NCI-H1417 (cell line): ENCODE measurements at places on chromosomes 12 and 14.

DNA sequence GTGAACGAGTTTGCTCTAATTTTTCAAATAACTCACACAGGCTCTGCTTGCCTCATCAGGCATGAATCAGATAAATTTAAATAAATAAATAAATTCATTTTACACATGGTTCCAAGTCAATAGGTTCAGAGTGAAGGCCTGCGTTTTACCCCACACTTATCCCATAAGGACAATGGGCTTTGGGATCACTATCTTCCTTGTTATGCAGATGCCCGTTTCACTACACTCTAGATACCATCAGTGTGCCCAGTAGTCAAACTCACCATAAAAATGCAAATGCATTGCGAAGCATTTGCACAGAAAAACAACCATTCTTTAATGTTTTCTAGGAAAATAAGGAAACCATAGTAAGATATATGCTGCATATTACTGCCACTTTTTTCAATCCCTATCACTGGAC lies 155.9 kb upstream of the CCDC196 start:
- no peak for DNase-seq

DNA sequence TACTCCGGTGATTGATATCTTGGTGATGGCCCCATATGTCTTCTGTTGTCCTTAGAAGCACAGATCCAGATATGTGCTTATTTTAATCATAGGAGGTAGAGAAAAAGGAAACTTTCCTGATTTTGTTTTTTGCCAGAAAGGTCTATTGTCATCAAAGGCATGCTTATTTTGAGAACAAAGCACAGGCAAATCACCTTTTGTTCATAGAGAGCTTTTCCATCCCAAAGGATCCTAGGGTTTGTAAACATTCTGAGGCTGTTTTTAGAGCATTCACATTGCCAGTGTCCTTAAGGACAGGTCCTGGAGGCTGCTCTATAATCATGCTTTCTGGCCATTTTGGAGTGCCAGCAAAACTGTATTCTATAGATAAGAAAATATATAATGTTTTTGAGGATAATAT lies 148.5 kb upstream of the SEL1L start:
- no peak for DNase-seq

- no peak for DNase-seq
These were observed 12.1 kb upstream of the SLC24A4 start for GRCh38 chr14:92310776-92311375.

DNA sequence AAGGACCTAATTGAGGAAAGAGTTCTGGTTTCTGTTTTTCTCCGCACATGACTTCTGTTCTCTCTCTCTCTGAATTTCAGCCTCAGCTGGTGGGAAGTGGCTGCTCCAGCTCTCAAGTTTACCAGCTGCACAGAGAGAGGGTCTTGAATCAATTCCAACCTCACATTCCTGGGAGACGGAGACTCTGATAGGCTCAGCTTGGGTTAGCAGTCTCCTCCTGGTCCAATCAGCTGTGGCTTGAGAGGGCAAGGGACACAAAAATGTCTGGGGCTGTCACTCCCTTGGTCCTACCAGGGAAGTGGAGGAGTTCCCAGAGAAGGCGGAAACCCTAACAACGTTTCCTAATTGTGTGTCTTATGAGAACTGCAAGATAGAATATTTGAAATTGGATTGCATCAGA lies 7.0 kb downstream of the CCDC63 start:
- DNase-seq = no peak

DNA sequence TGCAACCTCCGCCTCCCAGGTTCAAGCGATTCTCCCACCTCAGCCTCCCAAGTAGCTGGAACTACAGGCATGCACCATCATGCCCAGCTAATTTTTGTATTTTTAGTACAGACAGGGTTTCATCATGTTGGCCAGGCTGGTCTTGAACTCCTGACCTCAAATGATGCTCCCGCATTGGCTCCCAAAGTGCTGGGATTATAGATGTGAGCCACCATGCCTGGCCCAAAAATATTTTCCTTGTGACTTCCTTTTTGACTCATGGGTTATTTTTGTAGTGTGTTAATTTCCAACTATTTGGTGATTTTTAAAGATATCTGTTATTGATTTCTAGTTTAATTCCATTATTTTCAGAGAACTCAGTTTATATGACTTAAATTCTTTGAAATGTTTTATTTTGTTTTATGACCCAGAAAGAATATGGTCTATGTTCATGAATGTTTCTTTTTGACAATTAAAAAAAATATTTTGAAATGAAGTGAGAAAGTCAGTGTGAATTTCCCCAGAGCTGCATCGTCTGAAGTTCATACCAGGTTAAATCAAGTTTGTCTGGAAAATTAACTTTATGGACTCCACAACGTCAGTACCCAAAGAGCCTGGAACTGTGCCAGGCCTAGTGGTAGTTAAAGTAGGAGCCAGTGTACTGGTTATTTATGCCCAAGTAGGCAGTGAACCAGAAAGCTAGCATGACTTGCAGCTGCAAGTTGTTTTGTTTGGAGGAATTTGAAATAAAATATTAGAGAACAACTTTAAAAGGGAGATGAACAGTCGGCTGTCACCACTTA lies 2.8 kb upstream of the CDKL1 start:
- DNase-seq = no peak

GRCh38 chr12:62472472-62472871 lies 5.8 kb downstream of the MON2 start:
- no peak for DNase-seq

DNA sequence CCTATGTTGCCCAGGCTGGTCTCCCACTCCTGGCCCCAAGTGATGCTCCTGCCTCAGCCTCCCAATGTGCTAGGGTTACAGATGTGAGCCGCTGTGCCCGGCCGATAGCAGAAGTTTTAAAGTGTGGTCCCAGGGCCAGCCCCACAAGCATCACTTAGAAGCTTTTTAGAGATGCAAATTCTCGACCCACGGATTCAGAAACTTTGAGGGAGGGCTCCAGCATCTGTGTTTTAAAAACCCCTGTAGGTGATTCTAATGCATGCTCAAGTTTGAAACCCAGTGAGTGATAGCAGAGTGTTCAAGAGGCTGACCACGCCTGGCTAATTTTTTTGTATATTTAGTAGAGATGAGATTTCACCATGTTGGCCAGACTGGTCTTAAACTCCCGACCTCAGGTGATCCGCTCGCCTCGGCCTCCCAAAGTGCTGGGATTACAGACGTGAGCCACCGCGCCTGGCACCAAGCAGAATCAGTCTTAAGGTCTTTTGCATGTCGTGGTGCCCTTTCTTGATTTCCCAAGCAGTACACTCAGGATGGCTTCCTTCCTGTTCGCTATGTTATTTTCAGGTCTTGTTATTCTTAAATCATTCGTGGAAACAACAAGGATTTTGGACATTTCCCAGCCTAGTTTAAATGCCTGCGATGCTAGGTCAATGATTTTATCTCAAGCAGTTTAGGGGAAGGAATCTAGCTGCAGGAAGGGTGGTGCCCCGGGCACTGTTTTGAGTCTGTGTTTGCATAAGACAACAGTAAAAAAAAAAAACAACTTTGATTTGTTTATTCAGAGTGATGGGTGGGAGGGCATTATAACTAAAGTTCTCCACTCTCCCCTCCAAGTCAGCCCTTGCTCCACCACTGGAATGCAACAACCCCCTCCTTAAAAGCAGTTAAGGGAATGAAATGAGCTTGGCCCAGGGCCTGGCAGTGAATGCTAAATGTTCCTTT lies 9.2 kb upstream of the RILPL2 start:
- DNase-seq = no peak

DNA sequence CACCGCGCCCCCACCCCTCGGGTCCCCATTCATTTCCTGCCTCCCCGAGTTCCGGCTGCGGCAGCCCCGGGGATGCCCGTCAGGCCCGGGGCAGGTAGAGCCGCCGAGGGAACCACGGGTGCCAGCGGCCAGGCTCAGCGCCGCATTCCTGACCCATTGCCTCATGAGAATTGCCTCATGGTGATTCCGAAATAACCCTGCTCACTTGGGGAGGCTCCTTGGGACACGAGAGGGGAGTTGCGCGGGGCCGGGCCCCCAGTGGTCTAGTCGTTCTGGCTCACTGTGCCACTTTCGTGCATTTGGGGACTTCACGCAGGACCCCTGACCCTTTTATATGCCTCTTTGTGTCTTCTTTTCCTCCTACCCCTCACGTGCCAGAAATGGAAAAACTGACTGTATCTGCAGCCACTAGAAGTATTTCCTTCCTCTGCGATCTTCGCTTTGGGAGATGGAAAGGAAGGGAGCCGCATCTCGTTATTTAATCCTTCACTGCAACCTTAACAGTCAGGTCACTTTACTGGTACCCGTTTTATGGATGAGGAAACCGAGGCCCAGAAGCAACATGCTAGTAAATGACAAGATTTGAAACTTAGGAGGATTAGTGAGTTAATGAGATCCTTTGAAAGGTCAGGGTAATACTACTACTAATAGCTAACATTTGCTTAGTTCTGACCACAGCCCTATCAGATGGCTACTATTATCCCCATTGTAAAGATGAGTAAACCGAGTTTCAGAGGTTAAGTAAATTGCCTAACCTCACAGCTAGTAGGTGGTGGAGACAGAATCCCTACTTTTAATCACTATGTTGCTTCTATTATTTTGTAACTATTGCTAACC lies 768 bp downstream of the PTPN11 start:
- DNase-seq = peak; percentile 52

GRCh38 chr12:130164936-130165335 lies 2.7 kb downstream of the FZD10 start:
- DNase-seq = no peak

GRCh38 chr12:43362910-43363694 lies 188.9 kb downstream of the ADAMTS20 start:
- DNase-seq = no peak

DNA sequence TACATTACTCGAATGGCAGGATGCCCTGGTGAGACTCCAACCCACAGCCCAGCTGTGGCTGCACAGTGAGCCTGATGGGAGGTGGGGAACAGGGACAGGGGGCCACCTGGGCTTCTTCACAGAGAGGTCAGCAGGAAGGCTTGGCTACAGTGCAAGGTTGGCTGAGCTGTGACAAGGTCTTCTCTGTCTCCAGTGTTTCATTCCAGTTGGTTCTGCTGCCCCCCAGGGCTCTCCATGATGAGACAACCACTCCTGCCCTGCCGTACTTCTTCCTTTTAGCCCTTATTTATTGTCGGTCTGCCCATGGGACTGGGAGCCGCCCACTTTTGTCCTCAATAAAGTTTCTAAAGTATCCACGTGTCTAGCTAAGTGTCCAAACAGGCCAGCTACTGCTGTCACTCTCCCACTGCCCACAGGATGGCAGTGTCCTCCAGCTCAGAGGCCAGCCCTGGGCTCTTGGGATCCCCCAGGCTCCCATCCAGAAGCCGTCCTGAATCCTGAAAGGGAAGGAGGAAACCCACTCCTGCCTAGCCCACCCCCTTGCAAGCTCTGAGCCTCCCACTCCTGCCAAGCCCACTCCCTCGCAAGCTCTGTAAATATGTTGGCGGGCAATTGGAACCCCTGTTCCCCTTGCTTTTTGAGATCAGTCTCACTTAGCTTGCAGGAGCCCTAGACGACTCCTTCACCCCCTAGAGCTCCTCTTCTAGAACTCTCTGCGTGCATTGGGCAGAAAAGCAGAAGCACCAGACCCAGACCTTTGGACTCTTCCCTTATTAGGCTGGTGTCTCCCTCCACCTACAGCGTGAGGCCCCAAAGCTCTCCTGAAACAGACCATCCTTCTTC lies 5.4 kb downstream of the C1QL4 start:
- peak; percentile 14 for DNase-seq

GRCh38 chr12:52546126-52546525 lies 6.8 kb downstream of the KRT71 start:
- no peak for DNase-seq

DNA sequence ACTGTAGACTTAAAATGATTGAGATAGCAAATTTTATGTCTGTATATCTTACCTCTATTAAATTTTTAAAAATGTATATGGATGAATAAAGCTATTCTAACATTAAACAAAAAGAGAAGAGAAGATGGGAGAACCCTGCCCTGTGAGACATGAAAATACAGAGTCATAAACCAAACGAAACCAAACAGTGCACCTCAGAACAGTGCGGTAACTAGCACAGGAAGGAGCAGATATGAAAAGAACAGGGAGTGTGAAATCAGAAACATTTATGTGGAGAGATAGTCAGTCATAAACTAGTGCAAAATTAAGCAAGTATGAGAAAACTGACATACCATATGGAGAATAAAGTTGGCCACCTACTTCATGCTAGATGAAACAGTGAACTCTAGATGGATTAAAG lies 135.1 kb downstream of the ERC1 start:
- DNase-seq = no peak

DNA sequence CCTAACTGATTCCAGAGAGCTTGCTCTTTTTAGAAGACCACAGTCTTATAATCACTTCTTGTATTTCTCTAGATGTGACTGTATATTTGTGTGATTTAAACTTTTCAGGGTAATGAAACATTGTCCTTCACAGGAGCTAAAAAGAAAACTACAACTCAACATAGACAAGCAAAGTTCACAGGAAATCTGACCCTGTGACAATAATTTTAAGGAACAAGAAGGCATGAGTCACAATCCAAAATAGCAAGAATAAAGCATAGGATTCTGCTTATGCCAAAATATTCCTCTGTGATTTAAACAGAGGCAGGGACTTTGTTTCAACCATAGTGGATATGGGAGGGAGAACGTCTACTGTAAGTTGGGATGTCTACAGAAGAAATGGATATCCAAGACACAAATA lies 44.3 kb downstream of the GPR65 start:
- DNase-seq = no peak

DNA sequence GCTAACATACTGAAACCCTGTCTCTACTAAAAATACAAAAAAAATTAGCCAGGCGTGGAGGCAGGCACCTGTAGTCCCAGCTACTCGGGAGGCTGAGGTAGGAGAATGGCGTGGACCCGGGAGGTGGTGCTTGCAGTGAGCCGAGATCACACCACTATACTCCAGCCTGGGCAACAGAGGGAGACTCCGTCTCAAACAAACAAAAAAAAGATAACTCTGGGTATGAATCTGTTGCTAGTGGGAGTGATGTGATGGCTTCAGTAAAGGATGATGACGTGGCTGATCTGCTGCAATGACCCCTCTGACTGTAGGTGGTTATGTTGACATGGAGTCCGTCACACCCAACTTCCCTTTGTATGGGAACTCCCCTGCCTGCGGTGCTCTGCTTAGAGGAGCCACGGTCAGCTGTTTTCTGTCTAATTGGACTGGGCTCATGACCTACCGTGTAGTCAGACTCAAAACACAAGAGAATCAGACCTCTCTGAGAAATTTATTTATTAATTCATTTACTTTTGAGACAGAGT lies 59.1 kb upstream of the MED13L start:
- no peak for DNase-seq

- peak; percentile 59 for DNase-seq
These were observed 176.0 kb upstream of the DYRK2 start for GRCh38 chr12:67472539-67472938.

DNA sequence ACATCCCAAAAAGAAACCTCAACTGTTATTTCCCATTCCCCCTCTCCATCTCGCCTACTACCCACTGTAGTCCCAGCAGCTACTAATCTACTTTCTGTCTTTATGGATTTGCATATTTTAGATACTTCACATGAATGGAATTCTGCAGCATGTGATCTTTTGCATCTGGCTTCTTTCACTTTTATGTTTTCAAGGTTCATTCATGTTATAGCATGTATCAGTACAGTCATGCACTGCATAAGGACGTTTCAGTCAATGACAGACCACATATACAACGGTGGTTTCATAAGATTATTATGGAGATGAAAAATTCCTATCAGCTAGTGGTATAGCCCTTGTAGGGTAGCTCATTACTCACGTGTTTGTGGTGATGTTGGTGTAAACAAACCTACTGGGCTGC lies 24.5 kb downstream of the PCNX4 start:
- no peak for DNase-seq

GRCh38 chr14:28242895-28243294 lies 523.7 kb upstream of the FOXG1 start:
- DNase-seq = peak; percentile 26

- DNase-seq = no peak
These were observed 7.4 kb upstream of the KRT77 start for GRCh38 chr12:52710730-52711129.

GRCh38 chr14:99564256-99564925 lies 39.6 kb downstream of the CCDC85C start:
- DNase-seq = peak; percentile 89
